Endothelial cell of umbilical vein (primary cell): ENCODE measurements at places on chromosomes 2 and 18. TPM values are rescaled to one million over a fixed set of nuclear protein-coding genes. Genes with fewer than 3 reads are reported as not detected.
A peak's percentile ranks its signal among the peaks of the same experiment; 100 is the strongest.

DNA sequence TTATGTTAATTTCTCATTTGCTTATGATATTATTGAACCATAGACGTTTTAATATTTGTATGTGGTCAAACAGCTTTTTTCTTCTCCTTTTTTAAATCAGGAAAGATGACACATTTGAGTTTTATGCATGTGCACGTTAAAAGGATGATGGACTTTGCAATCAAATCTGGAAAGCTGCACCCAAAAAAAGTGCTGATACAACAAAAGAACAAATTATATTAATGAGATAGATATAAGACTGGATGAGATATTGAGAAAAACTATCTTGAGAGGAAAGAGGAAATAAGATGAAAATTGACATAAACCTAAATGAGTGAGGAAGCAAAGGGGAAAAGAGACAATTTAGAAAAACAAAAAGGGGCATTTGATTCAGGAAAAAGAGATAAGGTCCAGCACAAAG lies 96.4 kb upstream of the CBLN2 start:
- no peaks in the 10 kb centered on the region for H3K4me1 ChIP-seq
- no peaks in the 10 kb centered on the region for H3K27me3 ChIP-seq
- H3K36me3 ChIP-seq = no peaks in the 10 kb centered on the region

GRCh38 chr2:190635781-190636180 lies 13.1 kb upstream of the NAB1 start:
- no peak overlapping the region for H3K27ac ChIP-seq
- DNase-seq = no peak
- H3K4me1 ChIP-seq = peaks cover 12% of the 10 kb centered on the region
- no peaks in the 10 kb centered on the region for H3K27me3 ChIP-seq
- no peak overlapping the region for H3K4me3 ChIP-seq
- no peaks in the 10 kb centered on the region for H3K36me3 ChIP-seq

- no peaks in the 10 kb centered on the region for H3K36me3 ChIP-seq
- H3K27ac ChIP-seq = no peak overlapping the region
- H3K4me1 ChIP-seq = peaks cover 16% of the 10 kb centered on the region
- peak overlapping the region; percentile 57 for H3K4me3 ChIP-seq
These were observed 32.9 kb upstream of the INHBB start for GRCh38 chr2:120312860-120313694.

The LIMS4 gene
- polyA plus RNA-seq = 18.3 and 28.8 TPM in 2 replicates

The UGT1A4 gene
- not detected in 2 replicates for polyA plus RNA-seq

The GAREM1 gene
- polyA plus RNA-seq = 0.59 and 0.69 TPM in 2 replicates

The EN1 gene
- polyA plus RNA-seq = not detected in 2 replicates
